ENCODE measurements at places on chromosomes 5 and 9.

GRCh38 chr9:85521371-85522197 lies 220.2 kb downstream of the AGTPBP1 start:
- DNase-seq = no peak

- DNase-seq = no peak
These were observed 7.2 kb upstream of the OXCT1 start for GRCh38 chr5:41877408-41877807.

- no peak for DNase-seq
These were observed 234.6 kb downstream of the CAAP1 start for GRCh38 chr9:26657958-26658357.

- no peak for DNase-seq
These were observed 86.8 kb downstream of the SLC24A2 start for GRCh38 chr9:19701991-19702390.

- DNase-seq = no peak
These were observed 34.5 kb downstream of the BRINP1 start for GRCh38 chr9:119334745-119335144.

DNA sequence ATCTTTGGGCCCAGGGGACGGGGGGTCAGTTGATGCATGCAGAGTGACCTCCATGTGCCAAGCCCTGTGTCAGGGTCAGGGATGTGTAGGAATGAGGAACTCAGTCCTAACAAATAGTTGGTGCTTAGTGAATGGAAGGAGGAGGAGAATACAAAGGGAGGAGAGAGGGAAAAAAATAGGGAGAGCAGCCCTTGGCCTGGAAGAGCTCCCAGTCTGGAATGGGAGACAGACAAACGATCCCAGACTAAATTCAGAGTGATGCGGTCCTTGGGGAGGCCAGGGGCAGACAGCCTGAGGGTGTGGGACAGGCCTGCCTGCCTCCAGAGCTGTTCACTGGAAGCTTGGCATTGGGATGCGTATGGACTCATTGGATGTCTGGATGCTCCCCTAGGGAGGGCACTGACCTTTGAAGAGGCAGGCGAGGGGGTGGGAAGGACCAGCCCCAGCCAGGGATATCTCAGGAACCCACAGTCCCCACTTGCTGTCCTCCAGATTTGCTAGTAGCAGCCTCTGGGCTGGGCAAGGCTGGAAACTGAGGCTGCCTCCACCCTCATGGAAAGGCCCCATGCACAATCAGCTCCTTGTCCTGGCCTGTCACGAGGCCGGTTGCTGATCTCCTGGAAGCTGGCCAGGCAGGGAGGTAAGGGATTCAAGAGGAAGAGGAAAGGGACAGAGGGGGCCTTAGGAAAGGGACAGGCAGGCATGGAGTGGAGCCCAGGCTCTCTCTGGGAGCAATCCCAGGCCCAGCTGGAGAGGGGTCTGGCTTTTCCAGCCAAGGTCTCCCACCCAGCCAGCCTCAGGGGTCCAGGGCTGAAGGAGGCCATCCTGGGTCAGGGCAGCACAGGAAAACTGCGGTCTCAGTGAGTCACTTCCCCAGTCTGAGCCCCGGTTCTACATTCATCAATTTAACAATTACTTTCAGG lies 69.0 kb upstream of the GGTA1 start:
- DNase-seq = no peak

DNA sequence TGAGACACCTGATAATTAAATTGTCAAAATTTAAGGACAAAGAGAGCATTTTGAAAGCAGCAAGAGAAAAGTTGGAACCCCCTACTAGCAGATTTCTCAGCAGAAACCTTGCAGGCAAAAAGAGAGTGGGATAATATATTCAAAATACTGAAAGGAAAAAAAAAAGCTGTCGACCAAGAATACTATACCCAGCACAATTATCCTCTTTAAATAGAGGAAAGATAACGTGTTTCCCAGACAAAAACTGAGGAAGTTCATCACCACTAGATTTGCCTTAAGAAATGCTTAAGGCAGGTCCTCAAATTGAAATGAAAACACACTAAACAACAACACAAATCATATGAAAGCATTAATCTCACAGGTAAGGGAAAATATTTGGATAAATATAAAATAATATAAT lies 27.0 kb downstream of the HSD17B3 start:
- no peak for DNase-seq

DNA sequence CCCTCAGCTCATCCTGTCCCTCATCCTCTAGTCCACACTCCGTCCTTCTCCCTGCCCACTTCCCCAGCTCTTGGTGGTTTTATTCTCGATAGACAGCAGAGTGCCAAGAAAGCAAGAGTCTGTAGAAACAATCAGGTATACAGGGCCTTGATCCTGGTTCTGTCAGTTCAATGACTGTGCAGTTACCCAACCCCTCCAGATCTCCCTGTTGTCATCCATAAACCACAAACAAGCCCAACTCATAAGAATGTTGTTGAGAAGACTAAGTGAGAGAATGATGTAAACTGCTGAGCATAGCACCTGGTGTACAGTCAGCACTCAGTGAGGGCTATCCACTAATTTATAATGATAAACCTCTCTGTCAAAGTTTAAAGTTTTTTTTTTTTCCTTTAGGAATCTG lies 31.3 kb downstream of the ISL1 start:
- no peak for DNase-seq
